HS-27A (cell line): ENCODE measurements at places on chromosomes 16 and 17.

DNA sequence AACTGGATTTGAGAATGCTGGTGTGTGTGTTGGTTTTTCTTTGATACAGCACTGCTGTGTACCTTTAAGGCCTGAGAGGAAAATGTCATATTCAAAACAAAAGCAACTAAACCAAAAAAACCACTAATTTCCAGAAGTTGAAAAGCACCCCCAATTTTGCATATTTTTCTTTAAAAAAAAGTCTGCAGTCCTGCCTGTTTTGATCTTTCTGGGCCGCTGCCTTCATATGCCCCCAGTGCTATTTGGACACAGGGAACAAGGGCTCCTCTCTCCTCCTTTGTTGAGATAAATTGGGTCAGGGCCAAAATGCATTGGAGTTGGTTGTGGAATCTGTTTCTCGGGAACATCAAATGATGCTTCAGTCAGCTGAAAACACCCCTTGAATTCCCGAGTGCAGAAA lies 26.9 kb downstream of the GPT2 start:
- DNase-seq, result no peak

DNA sequence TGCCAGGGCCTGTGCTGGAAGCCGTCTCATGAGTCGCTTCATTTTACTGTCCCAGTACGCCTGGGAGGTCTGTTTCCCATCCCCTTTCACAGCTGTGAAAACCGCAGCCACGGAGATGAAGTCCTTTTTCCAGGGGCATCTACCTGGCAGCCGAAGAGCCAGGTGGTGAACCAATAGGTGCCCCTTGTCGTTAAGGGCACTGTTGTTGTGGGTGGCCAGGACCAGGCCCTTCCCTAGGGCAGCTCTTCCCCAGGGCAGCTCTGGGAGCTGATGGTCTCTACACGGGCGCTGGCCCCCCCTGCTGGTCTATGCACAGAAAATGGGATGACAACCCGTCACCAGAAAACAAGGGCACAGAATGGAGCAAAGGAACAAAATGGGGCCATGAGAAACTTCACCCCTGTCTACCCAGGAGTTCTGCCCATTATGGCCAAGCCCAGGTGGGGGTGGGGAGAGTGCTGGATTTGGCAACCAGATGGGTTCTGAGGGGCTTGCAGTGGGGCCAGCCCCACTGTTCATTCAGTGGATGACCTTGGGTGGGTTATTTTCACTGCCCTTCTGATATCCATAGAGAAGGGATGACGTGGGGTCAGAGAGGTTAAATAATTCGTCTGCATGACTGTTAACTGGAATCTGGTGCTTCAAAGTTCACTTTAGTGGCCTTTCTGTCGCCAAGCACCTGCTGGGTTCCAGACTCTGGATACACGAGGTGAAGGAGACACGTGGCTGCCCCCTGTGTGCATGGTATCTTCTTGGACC lies 11.5 kb downstream of the RMI2 start:
- no peak for DNase-seq

- DNase-seq, result no peak
These were observed 129.1 kb upstream of the LHX1 start for GRCh38 chr17:36808180-36808661.

GRCh38 chr16:47483616-47484015 lies 22.5 kb downstream of the PHKB start:
- DNase-seq, result no peak

DNA sequence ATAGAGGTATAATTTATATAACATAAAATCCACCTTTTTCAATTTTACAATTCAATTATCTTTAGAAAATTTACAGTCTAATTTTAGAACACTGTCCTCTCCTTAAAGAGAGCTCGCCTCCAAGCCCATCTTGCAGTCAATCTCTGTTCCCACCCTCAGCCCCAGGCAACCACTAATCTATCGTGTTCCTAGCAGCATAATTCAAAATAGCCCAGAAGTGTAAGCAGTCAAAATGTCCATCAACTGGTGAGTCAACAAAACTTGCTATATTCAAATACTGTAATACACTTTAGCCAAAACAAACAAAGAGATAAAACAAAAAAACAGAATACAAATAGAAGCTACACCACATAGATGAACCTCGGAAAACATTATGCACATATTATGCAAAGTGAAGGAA lies 1006.8 kb upstream of the EEF2KMT start:
- DNase-seq, result no peak

GRCh38 chr16:74830648-74831047 lies 56.0 kb upstream of the FA2H start:
- DNase-seq, result no peak

DNA sequence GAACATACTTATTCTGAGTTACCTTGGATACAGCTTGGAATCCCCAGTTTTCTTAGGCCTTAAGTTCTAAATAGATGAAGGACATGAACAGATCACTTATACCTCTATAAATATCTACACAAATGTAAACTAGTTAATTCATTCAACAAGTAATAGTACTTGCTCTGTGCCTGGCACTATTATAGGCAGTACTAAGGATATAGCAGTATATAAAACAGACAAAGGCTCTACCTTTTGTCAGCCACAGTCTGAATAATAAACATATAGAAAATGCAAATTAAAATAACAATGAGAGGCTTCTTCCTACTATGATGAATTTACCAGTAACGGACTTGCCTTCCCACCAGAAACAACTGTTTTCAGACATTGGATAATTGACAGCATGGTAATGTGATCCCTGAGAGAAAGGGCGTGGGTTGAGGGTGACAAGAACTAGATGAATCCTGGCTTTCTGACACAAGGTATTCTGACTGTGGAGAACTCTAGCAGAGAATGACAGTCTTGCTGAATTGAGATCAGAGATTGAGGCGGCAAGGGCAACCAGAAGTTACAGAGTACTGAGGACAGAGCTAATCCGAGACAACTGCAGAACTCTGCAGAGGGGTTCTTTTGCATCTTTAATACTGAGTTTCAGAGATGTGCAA lies 170.5 kb downstream of the TANC2 start:
- DNase-seq, result no peak

DNA sequence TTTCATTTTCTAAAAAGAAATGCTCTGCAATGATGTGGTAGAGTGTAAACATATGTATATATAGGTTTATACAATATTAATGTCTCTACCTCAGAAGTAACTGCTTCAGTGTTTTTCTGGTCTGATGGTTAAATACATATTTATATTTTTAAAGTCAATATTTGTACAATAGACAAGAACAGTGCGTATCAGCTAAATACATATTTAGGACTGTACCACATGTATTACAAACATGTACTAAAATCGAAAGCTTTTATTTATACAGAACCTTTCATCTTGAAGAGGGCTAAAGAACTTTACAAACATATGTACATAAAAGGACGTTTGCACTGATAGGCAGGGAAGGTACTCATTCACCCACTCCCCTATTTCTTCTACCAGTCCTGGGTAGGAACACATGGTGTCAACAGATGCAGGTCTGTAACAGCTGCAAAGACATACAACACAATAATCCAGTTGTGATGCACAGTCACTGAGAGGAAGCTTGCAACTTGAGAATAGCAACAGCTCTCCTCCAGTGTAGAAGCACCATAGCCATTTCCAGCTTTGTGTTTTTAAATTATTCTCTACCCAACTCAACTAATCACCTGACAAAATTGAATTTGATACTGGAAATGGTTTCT lies 206.9 kb upstream of the C17orf78 start:
- DNase-seq, result no peak
